ENCODE measurements at places on chromosomes 7 and 10. TPM values are rescaled to one million over a fixed set of nuclear protein-coding genes. Genes with fewer than 3 reads are reported as not detected.

The ZNF488 gene
- total RNA-seq: 0.47 TPM

The CLIP2 gene
- 17.5 TPM for total RNA-seq

The DRGX gene
- not detected for total RNA-seq

The HOXA13 gene
- total RNA-seq: not detected

The HECW1 gene
- total RNA-seq: 0.35 TPM

All from pericardium fibroblast (primary cell).